ENCODE measurements at places on chromosomes 11 and 22.

DNA sequence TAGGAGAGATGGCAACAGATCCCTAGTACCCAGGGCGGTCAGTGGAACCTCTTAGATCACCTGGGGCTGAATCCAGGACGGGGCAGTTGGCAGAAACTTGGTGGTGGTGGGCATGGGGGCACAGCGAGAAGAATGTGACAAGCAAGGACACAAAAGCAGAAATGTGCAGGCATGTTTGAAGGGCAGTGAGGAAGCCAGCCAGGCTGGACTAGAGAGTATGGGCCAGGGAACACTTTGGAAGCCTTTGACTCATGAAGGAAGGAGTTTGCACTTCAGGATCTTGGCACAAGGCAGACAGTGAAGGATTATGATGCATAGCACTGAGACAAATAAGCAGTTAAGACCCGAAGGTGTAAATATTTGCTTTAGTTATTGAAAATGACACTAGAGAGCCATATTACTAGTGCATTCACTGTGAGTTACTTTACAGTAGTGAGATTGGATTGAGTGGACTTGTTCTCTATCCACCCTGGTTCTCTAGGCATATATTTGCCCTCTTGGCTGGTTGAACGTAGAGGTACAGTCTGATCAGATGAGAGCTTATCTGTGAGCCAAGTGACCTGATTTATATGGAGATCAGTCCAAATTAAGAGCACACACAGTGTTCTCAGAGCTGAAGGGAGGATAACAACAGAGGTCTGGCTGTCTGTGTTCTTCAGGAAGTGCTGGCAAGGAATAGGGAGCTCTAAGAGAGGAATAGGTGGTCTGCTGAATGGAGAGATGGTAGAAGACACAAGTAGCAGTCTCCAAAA lies 210.4 kb downstream of the SNX19 start:
- no peak for DNase-seq

GRCh38 chr11:69707176-69707575 lies 3.4 kb upstream of the FGF19 start:
- DNase-seq: no peak

DNA sequence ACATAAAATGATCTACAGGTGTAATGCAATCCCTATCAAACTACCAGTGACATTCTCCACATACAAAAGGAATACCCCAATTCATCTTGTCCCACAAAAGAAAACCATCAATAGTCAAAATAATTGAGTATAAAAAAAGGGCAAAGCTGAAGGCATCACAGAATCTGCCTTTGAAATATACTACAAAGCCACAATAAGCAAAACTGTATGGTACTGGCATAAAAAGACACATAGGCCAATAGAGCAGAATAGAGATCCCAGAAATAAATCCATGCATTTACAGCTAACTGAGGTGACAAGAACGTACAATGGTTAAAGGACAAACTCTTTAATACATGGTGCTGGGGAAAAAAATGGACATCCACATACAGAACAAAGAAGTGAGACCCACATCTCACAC lies 31.8 kb downstream of the ZNF195 start:
- DNase-seq: no peak

- no peak for DNase-seq
These were observed 318.7 kb downstream of the CADM1 start for GRCh38 chr11:115185507-115185906.

DNA sequence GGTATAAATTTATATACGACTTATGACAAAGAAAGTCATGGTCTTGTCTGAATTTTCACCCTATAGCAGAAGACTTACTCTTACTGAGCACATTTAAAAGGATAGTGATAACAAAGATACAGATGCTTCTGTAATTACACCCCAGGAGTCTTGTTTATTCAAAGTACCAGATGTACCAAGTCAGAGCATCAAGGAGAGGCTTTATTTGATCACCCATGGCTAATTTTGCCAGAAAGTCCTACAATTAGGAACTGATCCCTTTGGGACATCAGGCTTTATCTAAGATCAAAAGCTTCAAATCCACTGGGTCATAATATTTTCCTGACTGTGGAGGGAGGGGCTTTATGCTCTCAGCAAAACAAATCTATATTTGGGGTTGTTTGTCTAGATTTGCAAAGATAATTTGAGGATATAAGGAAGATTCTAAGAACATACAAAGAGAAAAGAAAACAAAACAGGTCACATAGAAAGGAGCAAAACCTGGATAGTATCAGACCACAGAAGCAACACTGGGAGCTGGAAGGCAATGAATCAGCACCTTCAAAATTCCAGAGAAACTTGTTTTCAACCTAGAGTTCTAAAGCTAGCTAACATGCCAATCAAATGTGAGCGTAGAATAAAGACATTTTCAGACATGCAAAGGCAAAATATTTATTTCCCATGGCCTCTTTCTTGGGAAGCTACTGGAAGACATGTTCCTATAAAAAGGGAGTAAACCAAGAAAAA lies 124.8 kb upstream of the CSNK2A3 start:
- no peak for DNase-seq

DNA sequence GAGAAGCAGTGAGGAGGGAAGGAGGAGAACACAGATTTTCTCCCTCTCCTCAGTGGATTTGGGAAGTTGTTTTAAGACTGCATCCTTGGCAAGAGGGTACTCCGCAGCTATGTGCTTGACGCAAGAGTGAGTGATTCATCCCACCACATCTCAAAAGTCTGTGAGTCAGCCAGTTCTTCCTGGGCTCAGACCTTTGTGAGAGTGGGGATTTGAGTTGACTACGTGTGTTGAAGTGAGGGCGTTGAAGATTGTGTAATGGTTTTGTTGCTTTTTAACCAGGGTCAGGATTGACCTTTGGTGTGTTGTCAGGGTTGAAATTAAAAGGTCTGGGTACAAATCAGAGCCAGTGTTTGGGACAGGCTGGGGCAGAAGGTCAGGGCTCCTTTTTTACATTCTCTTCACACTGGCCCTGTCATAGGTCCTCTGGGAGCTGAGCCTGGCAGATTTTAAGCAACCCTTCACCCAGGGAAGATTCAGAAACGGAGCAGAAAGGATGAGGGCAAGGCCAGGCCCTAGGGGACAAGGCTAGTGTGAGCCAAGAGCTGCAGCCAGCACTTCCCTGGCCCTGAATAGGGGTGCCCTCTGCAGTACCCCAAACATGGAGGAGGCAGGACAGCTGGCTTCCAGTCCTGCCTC lies 4.2 kb upstream of the C11orf86 start:
- DNase-seq: no peak

DNA sequence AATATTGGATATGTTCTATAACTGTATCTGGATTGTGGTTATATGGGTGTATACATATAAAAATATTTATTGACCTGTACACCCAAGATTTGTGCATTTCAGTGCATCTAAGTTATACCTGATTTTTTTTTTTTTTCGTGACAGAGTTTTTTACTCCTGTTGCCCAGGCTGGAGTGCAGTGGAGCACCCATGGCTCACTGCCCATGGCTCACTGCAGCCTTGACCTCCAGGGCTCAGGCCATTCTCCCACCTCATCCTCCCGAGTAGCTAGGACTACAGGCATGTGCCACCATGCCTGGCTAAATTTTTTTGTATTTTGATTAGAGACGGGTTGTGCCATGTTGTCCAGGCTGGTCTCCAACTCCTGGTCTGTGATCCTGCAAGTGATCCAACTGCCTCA lies 24.3 kb downstream of the ATG13 start:
- no peak for DNase-seq

- no peak for DNase-seq
These were observed 114.1 kb upstream of the CLPB start for GRCh38 chr11:72548463-72548862.

DNA sequence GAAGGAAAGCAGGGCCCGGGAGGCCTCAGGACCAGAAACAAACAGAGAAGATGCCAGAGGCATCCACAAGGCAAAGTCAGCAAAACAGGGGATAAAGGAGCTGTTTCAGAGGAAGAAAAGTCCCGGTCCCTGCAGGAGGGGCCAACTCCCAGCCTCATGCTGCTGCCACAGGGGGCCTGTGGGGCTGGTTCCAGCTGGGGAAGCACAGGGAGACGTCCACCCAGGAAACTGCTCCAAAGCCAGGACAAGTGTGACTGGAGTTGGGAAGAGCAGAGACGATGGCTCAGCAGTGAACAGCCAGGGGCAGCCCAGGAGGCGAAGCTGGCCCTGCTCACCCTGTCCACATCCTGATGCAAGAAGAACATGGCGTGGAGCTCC lies 454.4 kb downstream of the BRD1 start:
- no peak for DNase-seq

DNA sequence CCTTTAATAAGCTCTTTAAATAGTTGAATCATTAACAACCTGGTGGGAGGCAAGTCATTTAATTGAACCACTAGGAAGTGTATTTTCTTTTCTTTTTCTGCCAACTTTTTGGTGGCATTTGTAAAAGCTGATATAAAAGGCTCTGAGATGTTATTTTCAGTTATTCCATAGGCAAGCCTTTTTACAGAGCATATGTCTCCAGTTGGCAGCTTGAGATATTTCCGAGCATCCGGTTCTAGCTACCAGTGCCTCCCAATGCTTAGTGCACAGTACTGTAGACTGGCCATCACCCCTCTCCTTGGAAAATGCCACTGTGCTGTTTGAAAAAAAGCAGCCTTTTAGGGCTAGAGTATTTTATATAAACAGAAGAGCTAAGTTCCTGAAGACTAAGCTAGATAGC lies 178.7 kb upstream of the SORL1-AS1 start:
- no peak for DNase-seq

- no peak for DNase-seq
These were observed 6.0 kb upstream of the MAPK11 start for GRCh38 chr22:50276143-50276542.

DNA sequence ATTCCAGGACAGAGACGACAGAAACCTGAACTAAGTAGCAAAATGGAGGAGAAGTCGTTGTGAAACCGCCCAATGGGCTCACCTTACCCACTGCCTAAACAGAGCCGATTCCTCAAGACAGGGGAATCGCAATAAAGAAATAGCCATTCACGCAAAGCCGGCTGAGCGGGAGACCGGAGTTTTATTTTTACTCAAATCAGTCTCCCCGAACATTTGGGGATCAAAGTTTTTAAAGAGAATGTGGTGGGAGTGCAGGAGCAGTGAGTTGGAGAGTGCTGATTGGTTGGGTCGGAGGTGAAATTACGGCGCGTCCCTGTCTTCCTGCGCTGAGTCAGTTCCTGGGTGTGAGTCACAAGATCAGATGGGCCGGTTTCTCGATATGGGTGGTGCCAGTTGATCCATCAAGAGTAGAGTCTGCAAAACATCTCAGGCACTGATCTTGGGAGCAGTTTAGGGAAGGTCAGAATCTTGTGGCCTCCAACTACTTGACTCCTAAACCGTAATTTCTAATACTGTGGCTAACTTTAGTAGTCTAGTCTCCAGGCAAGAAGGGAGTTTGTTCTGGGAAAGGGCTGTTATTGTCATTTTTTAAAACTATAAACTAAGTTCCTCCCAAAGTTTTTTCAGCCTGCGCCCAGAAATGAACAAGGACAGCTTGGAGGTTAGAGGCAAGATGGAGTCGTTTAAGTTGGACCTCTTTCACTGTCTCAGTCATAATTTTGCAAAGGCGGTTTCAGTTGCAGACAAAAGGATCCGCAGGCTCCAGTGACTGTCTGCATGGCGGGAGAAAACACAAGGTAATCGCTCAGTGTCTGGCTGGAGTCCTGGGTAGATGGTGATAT lies 34.1 kb downstream of the OR4D9 start:
- DNase-seq: no peak

DNA sequence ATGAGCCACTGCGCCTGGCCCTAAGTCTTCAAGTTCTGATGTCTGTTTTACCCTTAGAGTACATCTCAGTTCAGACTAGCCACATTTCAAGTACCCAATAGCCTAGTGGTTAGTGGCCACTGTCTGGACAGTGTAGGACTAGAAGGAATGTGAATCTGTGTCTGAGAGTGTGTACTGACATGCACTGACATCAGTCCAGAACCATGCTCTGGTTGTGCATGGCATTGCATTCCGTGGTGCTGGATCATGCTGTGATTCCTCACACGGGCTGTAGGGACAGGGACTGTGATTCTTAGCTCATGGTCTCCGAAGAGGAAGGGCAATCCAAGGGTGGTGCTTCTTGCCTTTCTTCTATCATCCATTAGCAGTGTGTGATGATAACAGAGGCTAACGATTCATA lies 41.1 kb downstream of the AMOTL1 start:
- no peak for DNase-seq

DNA sequence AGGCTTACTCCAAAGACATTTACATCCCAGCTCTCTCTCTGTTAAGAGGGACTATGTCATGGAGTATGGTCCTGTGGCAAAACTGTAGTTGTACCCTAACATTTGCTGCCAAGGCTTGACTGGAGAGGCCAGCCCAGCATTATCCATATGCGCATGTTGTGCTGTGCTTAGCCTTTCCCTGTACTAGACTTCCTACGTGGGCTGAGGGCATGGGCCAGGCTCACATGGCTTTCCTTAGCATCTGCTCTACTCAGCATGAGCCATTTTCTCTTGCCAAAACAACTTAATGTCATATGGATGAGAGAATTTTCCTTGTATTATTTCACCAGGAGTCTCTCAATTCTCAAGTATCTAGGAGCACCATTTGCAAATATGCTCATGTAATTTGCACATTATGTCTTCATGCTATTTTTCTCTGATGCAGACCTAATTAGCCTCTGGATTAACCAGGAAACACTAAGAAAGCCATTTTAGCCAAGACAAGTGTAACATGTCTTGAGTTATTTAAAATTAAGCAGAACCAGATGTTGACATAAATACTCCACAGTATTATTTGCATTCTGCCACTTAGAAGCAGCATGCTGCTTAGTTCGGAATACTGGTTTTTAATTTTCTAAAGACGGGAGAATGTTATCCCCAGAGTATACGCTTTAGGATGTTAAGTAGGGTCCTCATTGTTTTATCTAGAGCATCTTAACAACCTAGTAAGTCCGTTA lies 71.7 kb upstream of the FAR1 start:
- no peak for DNase-seq

GRCh38 chr22:30400159-30400558 lies 3.3 kb downstream of the SEC14L2 start:
- no peak for DNase-seq

DNA sequence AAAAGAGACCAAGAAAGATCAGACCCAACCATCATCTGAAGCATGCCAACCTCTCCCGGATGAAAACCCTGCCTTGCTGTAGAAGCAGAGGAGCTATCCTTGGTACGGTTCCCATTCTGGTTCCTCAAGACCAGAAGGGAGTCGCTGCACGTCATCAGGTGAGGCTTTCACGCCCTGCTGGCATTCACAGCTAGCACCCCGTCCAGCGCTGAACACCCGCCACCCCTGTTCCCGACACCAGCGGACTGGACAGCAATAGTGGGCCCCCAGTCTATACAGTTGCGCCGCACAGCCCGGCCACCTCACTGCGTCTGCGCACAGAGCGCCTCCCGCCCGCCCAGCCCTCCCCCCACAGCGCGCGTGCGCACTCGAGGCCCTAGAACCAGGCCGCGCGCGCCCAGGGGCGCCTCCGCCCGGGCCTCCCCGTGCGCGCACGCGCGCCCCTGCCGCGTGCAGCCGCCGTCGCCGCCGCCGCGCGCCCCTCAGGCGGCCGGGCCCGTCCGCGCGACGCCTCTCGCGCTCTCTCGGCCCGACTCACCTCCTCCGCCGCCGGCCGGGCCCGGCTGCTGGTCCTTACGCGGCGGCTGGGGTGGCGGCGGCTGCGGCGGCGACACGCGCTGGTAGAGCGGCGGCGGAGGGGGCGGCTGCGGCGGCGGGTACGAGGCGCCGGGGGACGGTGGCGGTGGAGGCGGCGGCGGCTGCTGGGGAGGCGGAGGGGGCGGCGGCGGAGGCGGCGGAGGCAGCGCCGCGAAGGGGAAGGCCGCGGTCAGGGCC lies 706 bp downstream of the SF1 start:
- DNase-seq: no peak
